ENCODE measurements at places on chromosomes 7 and 10.

DNA sequence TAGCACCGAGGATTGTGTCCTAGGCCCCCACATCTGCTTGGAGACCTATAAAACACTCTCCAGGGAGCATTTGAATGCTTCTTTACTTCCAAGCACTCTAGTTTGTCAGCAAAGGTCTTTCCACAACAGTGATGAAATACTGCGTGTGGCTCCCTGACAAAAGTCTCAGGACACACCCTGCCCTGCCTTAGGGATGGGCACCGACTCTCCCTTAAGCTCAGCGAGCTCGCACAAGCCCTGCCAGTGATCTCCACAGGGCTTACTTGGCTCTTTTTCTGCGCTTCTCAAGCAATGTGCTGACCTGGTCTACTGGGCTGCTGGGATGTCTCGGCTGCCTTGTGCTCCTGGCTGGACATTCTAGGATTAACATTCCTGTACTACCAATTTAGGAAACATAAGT, 84.3 kb upstream of the MPP7 start:
- no peak for DNase-seq

- DNase-seq = no peak
These were observed 88.4 kb upstream of the ZMIZ1 start for GRCh38 chr10:78980354-78980753.

GRCh38 chr7:86916277-86916825, 143.1 kb downstream of the ELAPOR2 start:
- no peak for DNase-seq

- no peak for DNase-seq
These were observed 1292.2 kb downstream of the REEP3 start for GRCh38 chr10:64813391-64813790.

GRCh38 chr7:105439174-105439893, 50.6 kb upstream of the SRPK2 start:
- DNase-seq = peak; percentile 4

DNA sequence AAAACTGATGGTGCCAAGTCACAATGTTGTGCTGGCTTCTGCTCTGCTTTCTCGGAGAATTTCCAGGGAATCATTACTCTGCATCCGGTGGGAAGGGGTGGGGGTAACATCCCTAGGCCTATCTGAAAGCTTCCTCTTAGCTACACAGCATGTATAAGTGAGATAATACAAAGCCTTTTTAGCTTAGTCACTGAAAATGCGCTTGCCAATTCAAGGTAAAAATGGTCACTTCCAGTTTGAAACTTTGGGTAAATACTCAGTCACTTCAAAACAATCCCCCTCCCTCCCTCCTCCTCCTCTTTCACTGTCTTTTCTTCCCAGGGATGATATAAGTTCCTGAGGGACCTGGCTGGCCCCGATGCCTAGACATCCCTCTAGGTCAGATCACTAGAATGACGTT, 57.3 kb upstream of the APBB1IP start:
- no peak for DNase-seq

- no peak for DNase-seq
These were observed 169.5 kb downstream of the TMEM26 start for GRCh38 chr10:61283481-61284221.

DNA sequence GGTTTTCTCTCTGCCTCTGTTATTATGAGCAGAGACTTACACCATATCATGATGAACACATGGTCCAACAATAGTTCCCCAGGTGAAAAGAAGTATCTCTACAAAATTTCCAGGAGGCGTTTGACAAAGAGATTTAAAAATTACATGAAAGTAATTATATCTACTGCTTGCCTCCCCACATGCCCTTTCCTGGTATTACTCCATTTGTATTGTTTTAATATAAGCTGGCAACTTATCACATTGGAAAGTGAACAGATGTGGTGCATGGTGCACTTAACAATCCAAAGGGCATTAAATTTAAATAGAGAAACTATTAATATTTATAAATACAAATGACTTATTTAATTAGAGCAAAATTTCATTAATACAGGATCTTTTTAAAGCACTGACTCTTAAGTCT, 638.2 kb downstream of the ANKRD7 start:
- DNase-seq = no peak

- DNase-seq = no peak
These were observed 10.6 kb downstream of the DNAJB6 start for GRCh38 chr7:157347217-157347904.

DNA sequence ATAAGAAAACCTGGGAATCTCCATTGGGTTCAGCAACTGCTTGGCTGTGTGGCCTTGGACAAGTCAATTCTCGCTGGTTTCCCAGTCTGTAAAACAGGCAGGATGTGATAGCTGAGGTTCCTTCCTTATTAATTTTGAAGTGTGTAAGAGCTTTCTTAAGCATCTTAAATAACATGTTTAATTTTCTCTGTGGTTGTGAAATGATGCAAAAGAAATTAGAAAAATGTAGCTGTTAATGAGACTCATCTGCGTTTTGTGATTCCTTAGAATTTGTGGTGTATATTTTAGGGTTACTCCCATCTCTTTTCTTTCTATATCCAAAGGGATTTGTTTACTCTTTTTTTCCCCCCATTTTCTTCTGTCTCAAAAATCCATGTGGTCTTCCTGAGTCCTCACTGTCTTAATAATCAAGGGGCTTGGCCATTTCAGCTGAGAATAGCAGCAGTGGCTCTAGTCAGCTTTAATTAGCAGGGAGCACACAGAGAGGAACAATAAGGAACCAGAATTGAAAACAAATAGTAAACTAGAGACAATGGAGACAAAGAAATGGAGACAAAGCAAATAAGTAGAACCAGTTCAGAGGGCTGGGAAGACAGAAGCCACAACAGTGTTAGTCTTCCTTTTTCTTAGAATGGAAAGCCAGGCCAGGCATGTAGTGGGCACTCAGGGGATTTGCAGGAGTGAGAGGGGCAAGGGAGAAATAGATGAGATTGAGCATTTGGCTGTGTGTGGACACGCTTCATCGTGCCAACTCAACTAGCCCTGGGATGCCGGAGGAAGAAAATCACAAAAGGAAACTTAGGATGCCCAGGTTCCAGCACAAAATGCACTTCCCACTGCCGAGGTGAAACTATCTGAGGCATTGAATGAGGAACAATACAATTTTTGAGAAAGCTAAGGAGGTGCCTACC, 93.9 kb downstream of the CHN2 start:
- no peak for DNase-seq

DNA sequence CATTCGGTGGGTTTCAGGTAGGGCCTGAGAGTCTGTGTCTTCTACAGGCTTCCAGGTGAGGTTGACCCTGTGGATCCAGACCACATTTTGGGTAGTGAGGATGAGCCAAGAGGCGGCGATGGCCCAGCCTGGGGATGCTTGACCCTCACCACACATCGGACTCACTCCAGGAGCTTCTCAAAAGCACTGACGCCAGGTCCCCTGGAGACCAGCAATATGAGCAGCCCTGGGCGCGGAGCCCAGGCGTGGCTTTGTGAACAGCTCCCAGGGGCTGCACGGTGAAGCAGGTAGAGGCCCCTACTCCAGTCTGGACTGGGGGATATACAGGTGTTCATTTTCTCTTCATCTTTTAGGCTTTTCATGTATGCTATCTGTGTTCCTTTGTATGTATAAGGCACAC, 139.7 kb upstream of the PCBD1 start:
- no peak for DNase-seq

DNA sequence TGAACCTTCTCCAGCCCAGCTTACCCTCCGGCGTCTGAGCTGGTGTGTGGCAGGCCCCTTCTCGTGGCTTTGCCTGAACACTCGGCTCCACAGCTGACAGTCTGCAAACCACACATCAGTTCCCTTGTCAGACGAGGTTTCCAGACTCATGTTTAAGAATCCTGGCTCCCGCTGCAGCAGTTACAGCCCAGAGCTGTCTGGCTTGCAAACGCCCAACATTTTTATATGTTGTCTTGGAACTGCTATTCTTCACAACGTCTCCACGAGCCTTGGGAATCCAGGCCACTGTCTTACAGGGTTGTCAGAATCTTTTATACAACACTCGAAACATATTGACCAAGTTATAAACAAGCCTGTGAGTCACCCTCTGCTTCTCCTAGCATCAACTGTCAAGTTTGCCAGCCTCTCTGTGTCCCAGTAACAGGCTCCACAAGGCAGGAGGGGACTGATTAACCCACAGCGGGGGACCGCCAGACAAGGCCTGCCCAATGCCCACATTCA, 68.1 kb downstream of the TNS3 start:
- no peak for DNase-seq

- DNase-seq = peak; percentile 80
These were observed 48.8 kb upstream of the SMNDC1 start for GRCh38 chr10:110353244-110354119.

DNA sequence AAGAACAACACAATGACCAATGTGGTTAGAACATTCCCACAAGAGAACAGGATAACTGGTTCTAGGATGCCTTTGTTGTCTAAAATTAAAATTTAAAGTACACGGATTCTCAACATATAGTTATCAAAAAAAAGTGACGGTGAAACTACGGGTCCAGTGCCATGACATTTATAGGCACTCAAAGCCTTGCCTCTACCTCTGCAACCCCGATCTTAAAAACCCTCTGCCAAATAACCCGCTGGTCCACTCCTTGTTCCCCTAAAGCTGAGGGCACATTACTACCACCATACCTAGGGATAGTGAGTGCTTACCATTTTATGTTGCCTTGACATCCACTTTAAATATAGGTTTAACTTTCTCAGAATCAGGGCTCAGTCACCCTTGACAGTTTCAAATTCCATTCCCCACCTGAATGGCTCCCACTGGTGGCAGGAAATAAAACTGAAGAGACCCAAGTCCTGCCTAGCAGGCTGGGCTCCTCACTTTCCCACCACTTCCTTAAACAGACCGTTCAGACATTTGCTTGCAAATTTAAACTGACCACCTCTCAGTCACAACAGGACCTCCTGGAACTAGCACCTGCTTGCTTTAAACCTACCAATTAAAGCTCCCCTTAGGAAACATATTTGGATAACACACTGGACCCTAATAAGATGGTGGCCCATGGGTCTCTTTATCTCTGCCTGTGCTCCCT, 169.9 kb upstream of the ASAH2 start:
- DNase-seq = no peak

- DNase-seq = no peak
These were observed 470.3 kb downstream of the AUTS2 start for GRCh38 chr7:70068531-70068930.

DNA sequence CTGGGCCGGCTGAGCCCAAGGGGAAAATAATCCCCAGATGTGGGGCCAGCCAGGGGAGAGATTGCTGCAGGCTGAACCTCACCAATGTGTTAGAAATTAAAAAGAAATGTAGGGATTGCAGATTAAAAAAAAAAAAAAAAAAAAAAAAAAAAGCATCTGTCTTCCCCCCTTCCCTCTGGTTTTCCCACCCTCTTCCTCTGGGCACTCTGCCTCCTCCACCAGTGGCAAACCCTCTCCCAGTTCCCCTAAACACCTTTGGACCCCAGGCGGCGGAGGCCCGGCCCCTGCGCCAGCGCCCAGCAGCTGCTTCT, 7.1 kb downstream of the MNX1 start:
- DNase-seq = no peak

DNA sequence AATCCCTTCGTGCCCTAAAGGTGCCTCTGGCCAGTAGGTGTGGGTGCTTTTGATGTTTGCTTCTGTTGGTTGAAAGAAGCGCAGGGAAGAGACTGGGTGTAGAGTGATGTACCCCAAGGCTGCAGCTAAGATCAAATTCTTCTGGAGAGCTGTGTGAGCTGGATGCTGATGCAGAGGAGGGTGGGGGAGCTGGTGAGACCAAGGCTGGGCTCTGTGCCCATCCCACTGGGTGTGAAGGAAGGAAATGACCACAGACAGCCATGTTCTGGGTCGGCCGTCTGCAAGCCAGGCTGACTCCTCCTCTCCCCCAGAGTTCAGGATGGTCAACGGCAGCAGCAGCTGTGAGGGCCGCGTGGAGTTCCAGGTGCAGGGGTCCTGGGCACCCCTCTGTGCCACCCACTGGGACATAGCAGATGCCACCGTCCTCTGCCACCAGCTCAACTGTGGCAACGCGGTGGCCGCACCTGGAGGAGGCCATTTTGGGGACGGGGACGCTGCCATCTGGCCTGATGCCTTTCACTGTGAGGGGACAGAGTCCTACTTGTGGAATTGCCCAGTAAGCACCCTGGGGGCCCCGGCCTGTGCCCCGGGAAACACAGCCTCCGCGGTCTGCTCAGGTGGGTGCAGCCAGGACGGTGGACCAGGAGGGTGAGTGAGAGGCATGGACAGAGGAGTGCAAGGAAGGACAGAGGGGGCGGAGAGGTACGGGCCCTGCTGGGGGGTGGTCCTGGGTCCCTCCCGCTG, 5.1 kb downstream of the SCART1 start:
- DNase-seq = no peak

GRCh38 chr7:127798769-127799372, 146.9 kb downstream of the SND1 start:
- DNase-seq = no peak

- no peak for DNase-seq
These were observed 26.9 kb downstream of the TMEM120A start for GRCh38 chr7:75967487-75967997.
